ENCODE measurements at places on chromosomes 13 and 19.

DNA sequence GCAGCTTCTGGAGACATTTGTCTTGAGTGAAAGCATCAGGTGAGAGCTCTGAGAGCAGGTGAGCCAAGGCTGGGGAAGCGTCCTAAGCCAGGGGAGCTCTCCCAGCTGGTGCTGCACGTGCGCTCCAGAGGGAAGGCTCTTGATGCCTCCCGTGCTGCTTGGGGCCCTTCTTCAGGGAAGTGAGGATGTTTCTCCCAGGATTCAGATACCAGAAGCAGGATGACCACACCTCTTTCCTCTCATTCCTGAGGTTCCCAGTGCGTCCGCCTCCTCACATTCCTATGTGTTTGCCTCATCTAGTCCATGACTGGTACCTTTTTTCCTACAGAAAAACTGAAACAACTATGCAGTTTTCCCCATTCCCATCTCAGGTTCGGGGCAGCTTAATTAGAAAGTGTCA is 231.0 kb upstream of the IRS2 start:
- peak; percentile 94 for DNase-seq

GRCh38 chr13:51920786-51921185 is 59.0 kb downstream of the CCDC70 start:
- no peak for DNase-seq

DNA sequence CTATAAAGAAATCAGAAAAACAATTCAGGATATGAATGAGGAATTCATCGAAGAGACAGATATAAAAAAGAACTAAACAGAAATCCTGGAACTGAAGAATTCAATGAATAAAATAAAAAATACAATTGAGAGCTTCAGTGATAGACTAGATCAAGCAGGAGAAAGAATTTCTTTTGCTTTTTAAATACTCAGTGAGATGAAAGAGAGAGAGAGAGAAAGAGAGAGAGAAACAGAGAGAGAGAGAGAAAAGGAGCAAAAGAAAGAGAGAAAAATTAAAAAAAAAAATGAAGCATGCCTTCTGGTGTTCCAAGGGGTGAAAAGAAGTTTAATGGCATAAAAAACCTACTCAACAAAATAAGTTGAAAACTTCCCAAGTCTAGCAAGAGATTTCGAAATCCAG is 22.0 kb upstream of the SLC7A9 start:
- no peak for DNase-seq

DNA sequence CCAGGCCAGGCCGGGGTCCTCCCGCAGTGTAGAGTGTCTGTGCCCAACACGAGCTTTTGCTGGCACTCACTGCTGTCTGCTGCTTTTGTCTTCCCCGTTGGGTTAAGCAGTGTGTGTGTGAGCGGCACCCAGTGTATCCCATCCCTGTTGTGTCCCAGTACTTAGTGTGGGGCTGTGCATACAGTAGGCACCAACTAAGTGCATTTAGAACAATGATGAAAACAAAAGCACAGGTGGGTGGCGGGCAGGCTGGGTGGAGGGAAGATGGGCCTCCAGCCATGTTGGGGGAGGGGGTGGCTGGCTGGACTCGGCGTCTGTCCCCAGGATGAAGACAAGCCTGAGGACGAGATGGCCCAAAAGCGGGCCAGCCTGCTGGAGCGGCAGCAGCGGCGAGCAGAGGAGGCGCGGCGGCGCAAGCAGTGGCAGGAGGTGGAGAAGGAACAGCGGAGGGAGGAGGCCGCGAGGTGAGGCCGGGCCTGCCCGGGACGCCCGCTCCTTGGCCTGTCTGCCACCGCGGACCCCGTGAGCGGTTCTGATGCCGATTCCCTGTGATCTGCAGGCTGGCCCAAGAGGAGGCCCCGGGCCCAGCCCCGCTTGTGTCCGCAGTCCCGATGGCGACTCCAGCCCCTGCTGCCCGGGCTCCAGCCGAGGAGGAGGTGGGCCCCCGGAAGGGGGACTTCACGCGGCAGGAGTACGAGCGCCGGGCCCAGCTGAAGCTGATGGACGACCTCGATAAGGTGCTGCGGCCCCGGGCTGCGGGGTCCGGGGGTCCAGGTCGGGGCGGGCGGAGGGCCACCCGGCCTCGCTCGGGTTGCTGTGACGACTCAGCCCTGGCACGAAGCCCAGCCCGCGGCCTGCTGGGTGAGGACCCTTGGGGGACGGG is 14.2 kb downstream of the XAB2 start:
- no peak for DNase-seq

Data from RCC 7860 (cell line).